ENCODE measurements at places on chromosomes 3 and 15.

DNA sequence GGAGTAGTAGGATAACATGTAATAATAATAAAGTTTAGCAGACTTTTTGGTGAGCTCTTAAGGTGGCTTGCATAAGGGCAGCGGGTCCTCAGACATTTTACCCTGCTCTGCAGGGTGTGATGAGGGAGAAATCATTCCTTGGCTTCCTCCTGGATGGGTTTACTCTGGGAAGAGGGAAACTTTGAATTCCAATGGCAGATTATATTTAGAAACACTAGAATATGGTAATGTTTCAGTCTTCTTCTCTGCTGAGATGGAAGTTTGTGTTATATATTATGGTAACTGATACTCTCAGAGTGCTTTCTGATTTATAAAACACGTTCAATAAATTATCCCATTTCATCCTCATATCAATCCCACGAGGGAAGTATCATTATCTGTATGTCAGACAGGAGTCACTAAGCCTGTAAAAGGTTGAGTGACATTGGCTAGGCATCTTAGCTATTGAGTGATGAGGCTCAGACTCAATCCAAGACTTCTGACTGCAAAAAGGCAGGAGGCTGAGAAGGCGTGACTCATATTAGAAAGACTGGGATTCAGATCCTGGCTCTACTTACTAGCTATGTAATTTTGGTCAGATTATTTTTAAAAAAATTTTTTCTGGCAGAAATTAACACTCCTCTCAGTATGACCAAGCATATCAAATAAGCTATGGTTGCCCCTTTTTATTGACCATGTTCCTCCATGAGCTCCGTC, 19.3 kb downstream of the PDIA5 start:
- no peak for DNase-seq

DNA sequence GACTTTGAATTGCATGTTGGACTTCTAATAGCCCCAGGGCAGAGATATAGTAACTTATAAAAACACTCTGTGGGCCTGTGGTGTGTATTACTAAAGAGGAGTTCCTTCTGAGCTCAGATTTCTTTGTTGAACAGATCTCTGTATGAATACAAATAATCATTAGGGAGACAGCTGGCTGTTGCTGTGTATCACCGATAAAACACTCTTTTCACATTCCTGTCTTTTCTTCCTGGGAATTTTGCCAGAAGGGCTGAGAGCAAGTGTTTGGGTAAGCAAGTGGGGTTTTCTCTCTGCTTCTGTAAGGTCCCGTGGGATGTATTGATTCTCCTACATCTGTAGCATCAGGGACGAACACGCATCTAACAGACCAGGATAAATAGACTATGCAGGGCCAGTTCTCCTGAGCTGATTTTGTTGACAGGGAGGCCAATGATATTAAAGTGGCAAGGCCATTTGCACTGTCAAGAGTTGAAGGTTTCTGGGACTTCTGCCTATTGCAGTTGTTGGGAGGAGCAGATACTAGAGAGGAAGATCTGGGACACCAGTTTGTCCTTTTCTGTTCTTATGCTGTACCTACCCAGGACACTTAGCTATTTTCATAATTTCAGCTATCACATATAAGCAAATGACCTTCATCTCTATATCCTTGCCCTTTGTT, 225.9 kb upstream of the CD96 start:
- no peak for DNase-seq

GRCh38 chr3:4976109-4976508, 3.1 kb upstream of the BHLHE40 start:
- peak; percentile 82 for DNase-seq

- DNase-seq, result no peak
Observed at GRCh38 chr15:65903296-65904073, 34.2 kb downstream of the RAB11A start.

DNA sequence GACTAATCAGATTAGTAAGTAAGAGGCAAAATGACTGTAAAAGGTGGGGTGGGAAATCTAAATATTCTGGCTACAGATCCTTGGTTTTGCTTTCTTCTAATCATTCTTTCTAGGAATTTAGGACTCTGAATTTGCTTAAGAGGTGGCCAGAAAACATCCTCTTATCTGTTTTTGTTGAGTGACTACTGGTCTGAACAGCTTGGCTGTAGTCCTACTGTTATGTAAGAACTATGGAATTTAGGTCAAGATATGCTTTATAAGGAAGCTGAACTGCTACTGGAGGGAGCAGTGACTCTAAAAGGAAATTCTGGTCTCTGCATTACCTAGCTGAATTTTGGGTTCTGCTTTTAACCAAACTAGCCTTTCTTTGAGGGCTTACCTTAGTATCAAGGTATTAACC, 33.5 kb upstream of the CSPG5 start:
- no peak for DNase-seq

GRCh38 chr3:51963951-51964451, 3.3 kb downstream of the PCBP4 start:
- no peak for DNase-seq

DNA sequence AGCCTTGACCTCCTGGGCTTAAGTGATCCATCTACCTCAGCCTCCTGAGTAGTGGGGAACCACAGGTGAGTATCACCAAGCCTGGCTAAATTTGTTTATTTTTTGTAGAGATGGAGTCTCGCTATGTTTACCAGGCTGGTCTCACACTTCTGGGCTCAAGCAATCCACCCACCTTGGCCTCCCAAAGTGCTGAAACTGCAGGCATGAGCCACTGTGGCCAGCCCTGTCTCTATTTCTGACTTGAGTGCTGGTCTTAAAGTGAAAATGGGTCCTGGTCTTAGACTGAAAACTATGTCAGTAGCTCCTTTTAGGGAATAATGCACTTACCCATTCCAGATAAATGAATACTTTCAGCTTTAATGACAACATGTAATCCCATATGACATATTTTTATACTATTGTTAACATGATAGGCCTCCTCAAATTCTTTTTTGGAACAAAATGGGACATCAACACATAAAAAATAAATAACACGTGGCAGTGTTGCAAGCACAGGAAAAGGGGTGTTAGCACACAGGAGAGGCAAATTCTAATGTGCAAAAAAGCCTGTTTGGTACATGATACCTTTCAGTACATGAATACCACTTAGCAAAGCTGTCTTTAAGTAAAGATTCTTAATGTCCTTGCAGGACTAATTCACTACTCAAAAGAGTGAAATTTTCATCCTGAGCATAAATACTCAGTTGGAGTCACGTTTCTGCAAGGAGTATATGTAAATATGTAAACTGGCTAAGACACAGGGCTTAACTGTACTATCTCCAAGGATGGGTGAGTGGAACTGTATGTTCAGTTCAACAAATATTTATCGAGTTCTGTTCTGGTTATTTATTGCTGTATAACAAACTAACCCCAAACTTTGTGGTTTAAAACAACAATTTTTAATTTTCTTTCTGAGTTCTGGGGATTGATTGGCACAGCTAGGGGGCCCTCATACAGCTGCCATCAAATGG, 194.7 kb downstream of the NR1D2 start:
- no peak for DNase-seq

GRCh38 chr15:91302588-91303439, 202.8 kb downstream of the SV2B start:
- peak; percentile 52 for DNase-seq

DNA sequence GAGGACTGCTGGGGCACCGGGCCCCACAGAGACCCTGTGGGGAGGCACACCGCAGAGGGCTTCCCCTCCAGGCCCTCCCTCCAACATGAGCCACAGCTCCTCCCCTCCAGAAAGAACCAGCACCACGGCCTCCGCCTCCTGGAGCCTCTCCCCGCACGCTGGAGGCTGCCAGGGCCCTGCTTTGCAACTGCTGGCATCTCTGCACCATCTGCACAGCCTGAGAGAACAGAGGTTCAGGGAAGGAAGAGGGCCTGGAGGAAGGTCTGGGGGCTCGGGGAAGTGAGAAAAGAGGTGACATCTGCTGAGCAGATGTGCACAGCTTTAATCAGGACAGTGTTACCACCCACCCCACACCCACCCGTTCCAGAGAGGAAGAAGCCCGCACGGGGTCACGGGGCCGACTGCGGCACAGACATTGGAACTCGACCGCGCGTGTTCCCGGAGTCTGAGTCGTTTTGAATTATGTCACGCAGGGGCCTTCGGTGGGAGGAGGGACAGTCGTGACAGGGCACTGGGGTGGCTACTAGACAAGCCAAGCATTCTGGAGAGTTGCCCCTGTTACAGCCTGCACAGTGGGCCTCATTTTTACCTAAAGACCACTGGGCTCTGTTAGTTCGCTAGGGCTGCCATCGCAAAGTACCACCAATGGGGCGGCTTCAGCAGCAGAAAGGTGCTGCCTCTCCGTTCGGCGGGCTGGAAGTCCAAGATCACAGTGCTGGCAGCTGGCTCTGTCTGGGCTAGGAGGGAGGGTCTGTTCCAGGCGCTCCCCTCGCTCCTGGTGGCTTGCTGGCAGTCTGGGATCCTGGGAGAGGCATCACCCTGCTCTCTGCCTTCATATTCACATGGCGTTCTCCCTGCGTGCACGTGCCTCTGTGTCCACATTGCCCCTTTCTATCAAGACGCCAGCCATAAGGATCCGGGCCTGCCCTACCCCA, 194.8 kb downstream of the XXYLT1 start:
- no peak for DNase-seq

DNA sequence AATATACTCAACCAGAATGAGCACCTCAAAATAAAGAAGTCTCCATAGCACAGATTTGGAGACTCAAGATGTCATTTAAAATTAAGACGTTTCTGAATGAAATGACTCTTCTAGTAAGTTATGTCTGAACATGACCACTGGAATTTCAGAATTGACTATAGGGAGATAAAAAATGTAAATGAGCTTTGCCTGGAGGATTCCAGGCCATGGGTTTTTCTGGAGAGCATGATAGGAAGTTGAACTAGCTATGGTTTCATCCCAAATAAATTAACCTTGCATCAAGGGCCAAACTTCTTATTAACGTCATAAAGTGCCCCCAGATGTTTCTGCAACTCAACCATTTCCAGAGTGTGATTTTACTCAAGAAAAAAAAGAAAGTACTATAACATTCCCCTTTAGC, 222.6 kb upstream of the NR2F2 start:
- DNase-seq, result no peak

DNA sequence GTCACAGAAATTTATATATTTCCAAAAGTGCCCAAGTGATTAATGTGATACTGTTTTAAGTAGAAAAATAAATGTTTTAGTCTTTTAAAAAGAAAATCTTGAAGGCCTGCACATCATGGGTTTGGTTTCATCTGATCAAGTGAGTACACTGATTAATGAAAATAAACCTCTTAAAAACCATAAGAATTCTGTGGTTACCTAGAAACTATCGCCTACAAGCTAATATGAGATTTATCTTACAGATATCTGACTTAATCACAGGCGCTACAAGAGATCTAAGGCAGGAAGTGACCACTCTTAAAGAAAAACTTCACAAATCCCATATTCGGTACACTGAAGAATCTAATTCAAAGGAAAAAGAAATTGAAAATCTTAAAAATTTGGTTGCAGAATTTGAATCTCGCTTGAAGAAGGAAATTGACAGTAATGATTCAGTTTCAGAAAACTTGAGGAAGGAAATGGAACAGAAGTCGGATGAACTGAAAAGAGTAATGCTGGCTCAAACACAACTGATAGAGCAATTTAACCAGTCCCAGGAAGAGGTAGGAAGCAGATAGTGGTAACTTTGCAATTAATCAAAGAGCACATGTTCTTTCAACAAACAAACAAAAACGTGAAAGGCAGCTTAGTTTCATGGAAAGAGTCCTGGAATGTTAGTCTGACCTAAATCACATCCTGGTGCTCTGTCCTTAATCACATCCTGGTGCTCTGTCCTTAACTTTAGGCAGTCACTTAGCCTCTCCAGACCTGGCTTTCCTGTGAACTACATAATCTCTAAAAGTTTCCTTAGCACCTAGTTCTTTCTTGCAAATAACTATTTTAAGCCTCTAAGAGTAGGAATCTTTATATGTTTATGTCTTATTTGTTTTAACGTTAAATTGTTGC, 131.8 kb downstream of the CCNL1 start:
- DNase-seq, result no peak

DNA sequence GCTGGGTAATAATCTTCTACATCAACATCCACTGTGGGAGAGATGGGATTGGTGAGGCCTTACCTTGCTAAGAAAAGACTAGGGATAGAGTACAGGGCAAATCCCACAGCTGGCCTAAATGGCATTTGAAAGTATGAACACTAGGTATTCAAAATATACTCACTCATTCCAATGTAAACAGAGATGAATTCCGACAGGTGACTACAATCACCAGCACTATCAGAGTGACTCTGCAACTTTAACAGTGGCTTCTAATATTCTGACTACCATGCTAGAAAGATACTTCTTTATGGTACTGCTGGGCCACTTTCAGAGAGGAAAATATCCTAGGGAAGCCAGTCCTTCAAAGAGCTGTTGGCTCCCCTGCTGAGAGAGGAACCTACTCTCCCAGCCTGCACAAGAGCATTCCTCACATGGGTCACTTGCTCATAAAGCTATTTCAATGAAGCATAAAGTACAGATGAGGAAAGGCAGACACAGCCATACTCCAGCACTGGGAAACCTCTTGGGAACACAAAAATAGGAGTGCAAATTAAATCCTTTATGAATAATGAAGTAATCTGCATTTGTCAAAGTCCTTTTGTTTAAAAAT, 21.5 kb upstream of the MAN2C1 start:
- no peak for DNase-seq

GRCh38 chr3:175521406-175521805, 662.3 kb downstream of the NAALADL2 start:
- DNase-seq, result no peak

GRCh38 chr15:39852250-39852649, 67.8 kb downstream of the GPR176 start:
- DNase-seq, result no peak

- no peak for DNase-seq
Observed at GRCh38 chr3:196757876-196758739, 18.5 kb downstream of the PAK2 start.

GRCh38 chr3:138935863-138936740, 10.8 kb downstream of the FOXL2 start:
- DNase-seq, result peak; percentile 44

DNA sequence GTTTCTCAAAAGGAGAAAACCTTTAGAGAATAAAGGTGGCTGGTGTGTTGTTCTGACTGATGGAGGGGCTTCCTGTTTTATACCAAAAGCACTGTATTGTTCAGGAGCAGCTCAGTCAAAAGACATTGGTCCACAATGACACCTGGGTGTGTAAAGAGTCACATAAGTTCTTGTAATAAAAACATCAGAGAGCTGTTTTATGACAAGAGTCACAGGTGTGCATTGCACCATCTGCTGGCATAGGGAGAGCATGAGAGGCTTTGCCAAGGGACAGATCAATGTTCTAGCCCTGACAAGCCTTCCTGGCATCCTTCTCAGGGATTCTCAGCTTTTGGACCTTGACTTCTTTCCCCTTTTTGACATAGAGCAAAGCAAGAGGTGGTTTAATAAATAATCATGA, 20.4 kb downstream of the ARPP21 start:
- DNase-seq, result peak; percentile 10

- DNase-seq, result peak; percentile 82
Observed at GRCh38 chr3:108088697-108089096, 2.1 kb downstream of the CD47 start.

- DNase-seq, result no peak
Observed at GRCh38 chr3:25265284-25265683, 162.8 kb upstream of the RARB start.

All from GM12865 (cell line).